ENCODE measurements at places on chromosomes 1 and 21.

DNA sequence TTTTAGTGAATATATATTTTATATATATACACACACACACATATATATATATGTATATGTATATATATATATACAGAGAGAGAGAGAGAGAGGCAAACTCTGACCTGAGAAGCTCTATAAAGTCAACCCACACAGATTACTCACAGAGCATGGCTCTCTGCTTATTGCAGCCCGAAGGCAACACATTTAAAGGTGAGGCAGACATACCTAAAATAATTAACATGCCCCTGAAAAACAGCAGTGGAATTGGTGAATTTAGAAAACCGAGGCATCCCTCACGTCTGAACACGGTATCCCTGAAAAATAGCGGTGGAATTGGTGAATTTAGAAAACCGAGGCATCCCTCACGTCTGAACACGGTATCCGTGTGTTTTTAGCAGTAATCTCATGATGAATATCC, 228.2 kb downstream of the KIF26B start:
- H3K36me3 ChIP-seq: no peaks in the 10 kb centered on the region
- H3K27ac ChIP-seq: no peak overlapping the region
- DNase-seq: no peak
- peaks cover 9% of the 10 kb centered on the region for H3K4me1 ChIP-seq

GRCh38 chr1:154819628-154820590, 50.2 kb downstream of the KCNN3 start:
- no peak overlapping the region for H3K4me3 ChIP-seq
- no peaks in the 10 kb centered on the region for H3K4me1 ChIP-seq
- H3K36me3 ChIP-seq: no peaks in the 10 kb centered on the region
- peaks cover 10% of the 10 kb centered on the region for H3K27me3 ChIP-seq
- DNase-seq: peak; percentile 47

GRCh38 chr1:61301824-61302657, 219.7 kb downstream of the NFIA start:
- no peaks in the 10 kb centered on the region for H3K27me3 ChIP-seq
- no peak overlapping the region for H3K27ac ChIP-seq
- no peak for DNase-seq
- H3K4me3 ChIP-seq: no peak overlapping the region
- peaks cover 6% of the 10 kb centered on the region for H3K4me1 ChIP-seq

GRCh38 chr21:14259747-14260146, 43.8 kb downstream of the RBM11 start:
- H3K27ac ChIP-seq: no peak overlapping the region
- H3K27me3 ChIP-seq: no peaks in the 10 kb centered on the region
- no peak overlapping the region for H3K4me3 ChIP-seq
- DNase-seq: no peak
- no peaks in the 10 kb centered on the region for H3K4me1 ChIP-seq

DNA sequence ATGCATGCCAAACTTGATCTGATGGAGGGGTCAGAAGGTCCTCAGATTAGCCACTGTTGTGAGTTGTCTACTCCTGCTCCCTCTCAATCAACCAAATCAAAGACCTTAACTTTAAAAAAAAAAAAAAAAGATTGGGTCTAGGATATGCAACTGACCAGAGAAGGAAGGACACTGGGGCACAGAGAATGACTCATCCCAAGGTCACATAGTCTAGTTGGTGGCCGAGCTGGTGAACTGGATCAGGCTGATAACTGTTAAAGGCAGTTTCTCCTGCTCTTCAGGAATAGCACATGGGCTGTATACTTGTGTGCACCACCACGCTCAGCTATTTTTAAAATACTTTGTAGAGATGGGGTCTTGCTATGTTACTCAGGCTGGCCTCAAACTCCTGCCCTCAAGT, 14.8 kb upstream of the S100A7 start:
- no peaks in the 10 kb centered on the region for H3K36me3 ChIP-seq
- DNase-seq: no peak
- peaks cover 27% of the 10 kb centered on the region for H3K27me3 ChIP-seq
- no peak overlapping the region for H3K4me3 ChIP-seq
- no peak overlapping the region for H3K27ac ChIP-seq

- no peak overlapping the region for H3K4me3 ChIP-seq
- no peaks in the 10 kb centered on the region for H3K27me3 ChIP-seq
- no peak overlapping the region for H3K27ac ChIP-seq
- no peak for DNase-seq
- peaks cover 1% of the 10 kb centered on the region for H3K36me3 ChIP-seq
These were observed 116.3 kb upstream of the CACYBP start for GRCh38 chr1:174883409-174883808.

DNA sequence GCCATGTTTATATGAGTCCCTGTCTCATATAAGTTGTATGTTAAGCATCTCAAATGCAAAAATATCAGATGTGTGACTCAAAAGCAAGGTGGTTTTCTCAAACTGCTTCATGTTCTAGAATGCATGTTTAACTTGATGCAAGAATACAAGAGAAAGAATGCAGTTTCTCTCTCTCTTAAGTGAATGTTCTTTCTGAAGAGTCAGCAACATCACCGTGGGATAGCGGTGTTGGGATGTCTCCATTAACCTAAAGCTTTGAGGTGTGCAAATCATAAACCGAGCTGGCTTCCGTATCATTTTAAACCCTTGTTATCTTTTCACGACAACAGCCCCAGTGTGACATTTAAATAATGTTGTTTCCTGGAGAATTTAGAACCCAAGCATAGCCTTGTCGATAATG, 48.4 kb upstream of the TARBP1 start:
- no peak overlapping the region for H3K4me3 ChIP-seq
- H3K4me1 ChIP-seq: peaks cover 29% of the 10 kb centered on the region
- no peaks in the 10 kb centered on the region for H3K36me3 ChIP-seq
- H3K27ac ChIP-seq: no peak overlapping the region

GRCh38 chr1:117606649-117607430, 992 bp downstream of the TENT5C start:
- H3K36me3 ChIP-seq: peaks cover 36% of the 10 kb centered on the region
- peak overlapping the region; percentile 97 for H3K4me3 ChIP-seq
- peak overlapping the region; percentile 95 for H3K27ac ChIP-seq
- DNase-seq: peak; percentile 75
- peaks cover 11% of the 10 kb centered on the region for H3K27me3 ChIP-seq

GRCh38 chr1:76543495-76543894, 323.8 kb upstream of the ST6GALNAC5 start:
- no peaks in the 10 kb centered on the region for H3K27me3 ChIP-seq
- DNase-seq: no peak
- H3K27ac ChIP-seq: no peak overlapping the region
- H3K36me3 ChIP-seq: no peaks in the 10 kb centered on the region
- H3K4me1 ChIP-seq: no peaks in the 10 kb centered on the region

- no peak for DNase-seq
- no peak overlapping the region for H3K27ac ChIP-seq
- peaks cover 2% of the 10 kb centered on the region for H3K36me3 ChIP-seq
- no peaks in the 10 kb centered on the region for H3K27me3 ChIP-seq
These were observed 83.6 kb downstream of the CAMTA1 start for GRCh38 chr1:6868660-6869380.

GRCh38 chr1:234962340-234962989, 166.2 kb downstream of the TOMM20 start:
- peak; percentile 38 for DNase-seq
- peaks cover 4% of the 10 kb centered on the region for H3K36me3 ChIP-seq
- peak overlapping the region; percentile 55 for H3K4me3 ChIP-seq
- peak overlapping the region; percentile 90 for H3K27ac ChIP-seq
- H3K27me3 ChIP-seq: no peaks in the 10 kb centered on the region
- peaks cover 75% of the 10 kb centered on the region for H3K4me1 ChIP-seq

GRCh38 chr1:116763787-116764465, 9.7 kb downstream of the CD2 start:
- peak; percentile 64 for DNase-seq
- peak overlapping the region; percentile 99 for H3K27ac ChIP-seq
- peaks cover 97% of the 10 kb centered on the region for H3K36me3 ChIP-seq
- peak overlapping the region; percentile 71 for H3K4me3 ChIP-seq
- H3K27me3 ChIP-seq: no peaks in the 10 kb centered on the region

DNA sequence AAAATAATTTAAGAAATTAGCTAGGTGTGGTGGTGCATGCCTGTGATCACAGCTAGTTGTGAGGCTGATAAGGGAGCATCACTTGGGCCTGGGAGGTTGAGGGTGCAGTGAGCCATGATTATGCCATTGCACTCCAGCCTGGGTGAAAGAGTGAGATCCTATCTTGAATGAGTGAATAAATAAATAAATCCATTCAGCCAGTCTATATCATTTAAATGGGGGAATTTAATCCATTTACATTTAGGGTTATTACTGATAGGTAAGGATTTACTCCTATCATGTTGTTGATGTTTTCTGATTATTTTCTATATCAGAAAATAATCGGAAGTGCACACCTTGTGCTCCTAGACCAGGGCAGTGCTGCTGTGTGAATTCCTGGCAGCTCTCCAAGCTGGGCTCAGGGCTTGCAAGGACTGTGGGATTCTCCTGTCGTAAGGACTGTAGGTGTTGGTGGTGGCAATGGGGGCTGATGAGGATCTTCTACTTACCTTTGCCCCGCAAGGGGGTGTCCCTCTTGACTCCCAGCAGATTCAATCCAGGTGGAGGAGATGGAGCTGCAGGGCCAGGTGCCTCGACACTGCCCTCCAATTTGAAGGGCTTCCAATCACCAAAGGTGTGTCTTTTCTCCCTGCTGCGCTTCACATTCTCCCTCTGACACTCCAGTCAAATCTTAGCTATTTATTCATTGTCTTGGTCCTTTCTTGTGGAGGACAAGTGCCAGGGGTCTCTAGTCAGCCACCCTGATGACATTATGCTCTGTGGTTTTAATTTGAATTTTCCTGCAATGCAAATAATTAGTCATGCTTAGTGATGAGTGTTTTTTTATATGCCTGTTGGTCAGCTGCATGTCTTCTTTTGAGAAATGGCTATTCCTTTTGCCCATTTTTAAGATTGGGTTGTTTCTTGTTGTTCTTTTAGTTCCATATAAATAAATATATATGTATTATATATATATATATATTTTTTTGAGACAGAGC, 14.1 kb upstream of the TRAPPC10 start:
- no peak for DNase-seq
- no peak overlapping the region for H3K27ac ChIP-seq
- H3K36me3 ChIP-seq: no peaks in the 10 kb centered on the region
- H3K27me3 ChIP-seq: peaks cover 50% of the 10 kb centered on the region

DNA sequence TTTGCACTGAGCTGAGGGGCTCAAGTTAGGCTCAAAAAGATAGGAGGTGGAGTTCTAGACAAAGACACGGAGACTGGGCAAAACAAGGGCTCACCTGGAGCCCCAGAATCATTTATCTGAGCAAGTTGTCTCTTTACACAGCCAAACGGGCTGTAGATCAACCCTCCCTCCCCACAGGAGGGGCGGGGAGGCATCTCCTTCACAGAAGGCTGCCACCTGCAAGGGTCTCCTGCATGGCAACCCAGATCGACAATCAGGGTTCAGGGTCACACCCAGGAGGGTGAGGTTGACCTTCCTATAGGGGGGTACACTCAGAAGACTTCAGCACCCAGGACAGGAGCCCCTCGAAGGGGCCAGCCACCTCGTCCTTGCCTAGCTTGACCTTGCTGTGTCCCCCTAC, 84.0 kb downstream of the CD247 start:
- H3K4me1 ChIP-seq: peaks cover 69% of the 10 kb centered on the region
- H3K27me3 ChIP-seq: no peaks in the 10 kb centered on the region
- H3K27ac ChIP-seq: peak overlapping the region; percentile 72
- no peak for DNase-seq
- H3K36me3 ChIP-seq: peaks cover 72% of the 10 kb centered on the region

DNA sequence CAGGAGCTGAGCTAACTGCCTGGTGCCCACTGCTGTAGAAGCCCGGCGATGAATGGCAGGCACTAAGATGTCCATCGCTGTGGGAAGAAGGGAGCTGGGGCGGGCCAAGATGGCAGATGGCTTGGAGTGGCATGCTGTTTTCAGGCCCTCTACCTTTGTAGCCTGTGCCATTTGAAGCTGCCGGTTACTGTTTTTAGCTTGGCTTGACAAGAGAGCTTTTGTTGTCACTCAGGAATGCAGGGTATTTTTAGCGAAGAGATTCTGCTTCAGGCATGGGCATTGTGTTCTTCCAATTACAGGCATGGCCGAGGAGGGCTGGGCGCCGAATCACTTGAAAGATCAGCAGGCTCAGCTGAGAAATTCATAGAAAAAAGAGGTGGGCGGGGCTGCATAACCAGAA, 348.7 kb downstream of the RPS6KC1 start:
- H3K27me3 ChIP-seq: no peaks in the 10 kb centered on the region
- no peak for DNase-seq
- H3K4me1 ChIP-seq: no peaks in the 10 kb centered on the region
- H3K4me3 ChIP-seq: no peak overlapping the region
- no peaks in the 10 kb centered on the region for H3K36me3 ChIP-seq
- H3K27ac ChIP-seq: no peak overlapping the region

DNA sequence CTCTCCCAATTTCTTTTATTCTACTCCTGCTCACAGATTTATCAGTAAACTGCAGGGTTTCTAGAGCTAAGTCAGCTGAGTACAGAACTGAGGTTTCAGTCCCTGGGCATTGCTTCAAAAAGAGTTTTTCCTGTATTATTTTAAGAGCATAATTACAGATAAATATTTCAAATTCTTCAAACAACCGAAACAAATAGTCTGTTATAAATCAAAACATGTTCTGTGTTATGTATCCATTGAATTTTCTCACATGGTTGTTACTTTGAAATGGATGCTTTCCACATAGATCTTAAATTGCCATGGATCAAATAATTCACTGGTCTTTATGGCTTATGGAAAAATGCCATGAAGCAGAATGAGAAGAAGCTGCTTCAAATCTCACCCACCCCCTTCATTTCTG, 64.5 kb downstream of the LRRC8C start:
- H3K27ac ChIP-seq: peak overlapping the region; percentile 95
- H3K27me3 ChIP-seq: no peaks in the 10 kb centered on the region
- H3K4me1 ChIP-seq: peaks cover 83% of the 10 kb centered on the region

- no peak for DNase-seq
- no peak overlapping the region for H3K4me3 ChIP-seq
- H3K27ac ChIP-seq: no peak overlapping the region
- no peaks in the 10 kb centered on the region for H3K27me3 ChIP-seq
These were observed 144.1 kb upstream of the HOOK1 start for GRCh38 chr1:59670662-59671061.

DNA sequence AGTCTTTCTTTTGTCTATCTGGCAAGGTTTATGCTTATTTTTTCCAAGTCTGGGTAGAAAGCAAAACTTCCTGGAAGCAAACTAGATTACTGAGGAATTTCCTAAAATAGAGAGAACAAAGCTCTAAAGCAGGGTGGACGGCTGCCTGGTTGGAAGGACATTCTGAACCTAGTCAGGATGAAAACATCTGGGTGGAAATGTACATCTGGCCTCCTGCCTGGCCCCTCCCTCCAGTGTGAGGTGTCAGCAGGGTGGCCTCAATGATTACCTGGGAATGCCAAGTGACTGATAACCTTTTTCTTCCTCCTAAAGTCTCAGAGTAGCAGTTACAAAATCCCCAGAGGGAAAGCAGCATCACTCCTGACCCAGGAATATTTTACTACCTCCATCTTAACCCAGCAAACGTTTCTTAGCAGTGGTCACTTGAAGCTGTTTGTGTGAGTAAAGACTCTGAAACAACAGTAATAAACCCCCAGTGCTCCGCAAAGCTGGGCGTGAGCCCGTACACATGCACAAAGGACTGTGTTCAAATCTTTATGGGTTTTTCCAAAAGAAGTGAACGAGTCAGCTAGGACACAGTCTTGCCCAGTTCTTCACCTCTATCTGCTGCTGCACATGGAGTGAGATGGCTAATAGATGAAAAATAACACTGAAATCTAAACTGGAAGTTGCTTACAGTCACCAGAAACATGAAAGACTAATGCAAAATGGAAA, 18.9 kb downstream of the ANGPTL7 start:
- H3K4me3 ChIP-seq: no peak overlapping the region
- peaks cover 46% of the 10 kb centered on the region for H3K36me3 ChIP-seq
- no peak overlapping the region for H3K27ac ChIP-seq
- H3K27me3 ChIP-seq: no peaks in the 10 kb centered on the region

Data from activated naive CD4-positive, alpha-beta T cell treated with anti-CD3 and anti-CD28 coated beads, Interleukin-2, amount 10 ng/mL, durations not matched to agents 7 days and 5 days (primary cell).